ENCODE measurements at places on chromosomes 2 and 18. TPM values are rescaled to one million over a fixed set of nuclear protein-coding genes. Genes with fewer than 3 reads are reported as not detected.

ESPNL gene
- 0.85 TPM for total RNA-seq

TBC1D8 gene
- 4.1 TPM for total RNA-seq

RGPD4 gene
- total RNA-seq = not detected

ST6GAL2 gene
- 1.6 TPM for total RNA-seq

VWA3B gene
- not detected for total RNA-seq

RAPH1 gene
- 7.7 TPM for total RNA-seq

ONECUT2 gene
- 0.03 TPM for total RNA-seq

SERPINB8 gene
- 30.6 TPM for total RNA-seq

KRTCAP3 gene
- total RNA-seq = 0.50 TPM

PASK gene
- 7.2 TPM for total RNA-seq

IGFBP2 gene
- 5.3 TPM for total RNA-seq

CRYBA2 gene
- total RNA-seq = not detected

DPY30 gene
- 62.9 TPM for total RNA-seq

Data from HT1080 (cell line).